ENCODE measurements at places on chromosomes 16 and 17.

DNA sequence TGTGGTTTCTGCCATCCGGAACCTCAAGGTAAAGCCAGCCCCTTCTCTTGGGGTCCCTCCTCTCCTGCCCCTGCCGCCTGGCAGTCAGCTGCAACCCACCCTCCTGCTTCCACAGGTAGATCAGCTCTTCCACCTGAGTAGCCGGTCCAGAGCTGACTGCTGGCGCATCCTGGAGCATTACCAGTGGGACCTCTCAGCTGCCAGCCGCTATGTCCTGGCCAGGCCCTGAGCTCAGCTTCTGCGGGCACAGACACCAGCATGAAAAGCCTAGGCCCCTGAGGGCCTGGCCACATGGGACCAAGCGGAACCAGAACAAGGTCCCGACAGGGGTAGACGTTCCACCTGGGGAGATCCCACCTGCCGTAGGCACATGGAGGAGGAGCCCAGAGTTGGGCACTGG is 5.5 kb downstream of the PLSCR3 start:
- DNase-seq: no peak

DNA sequence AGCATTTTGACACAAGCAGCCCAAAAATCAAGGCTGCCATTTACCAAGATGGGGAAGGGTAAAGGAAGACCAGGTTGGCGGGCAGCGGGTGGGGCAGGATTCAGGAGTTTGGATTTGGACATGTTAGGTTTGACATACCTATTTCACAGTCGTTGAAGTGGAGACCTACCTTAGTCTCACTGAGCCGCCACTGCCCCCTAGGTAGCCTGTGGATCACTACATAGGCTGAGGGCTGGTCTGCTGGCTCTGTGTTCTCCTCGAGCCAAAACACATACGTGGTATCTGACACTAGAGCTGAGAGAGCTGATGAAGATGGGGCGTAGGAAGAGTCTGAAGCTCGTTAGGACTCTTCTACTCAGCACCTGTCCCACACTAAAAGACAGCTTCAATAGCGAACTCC is 115.1 kb downstream of the HIC1 start:
- no peak for DNase-seq

DNA sequence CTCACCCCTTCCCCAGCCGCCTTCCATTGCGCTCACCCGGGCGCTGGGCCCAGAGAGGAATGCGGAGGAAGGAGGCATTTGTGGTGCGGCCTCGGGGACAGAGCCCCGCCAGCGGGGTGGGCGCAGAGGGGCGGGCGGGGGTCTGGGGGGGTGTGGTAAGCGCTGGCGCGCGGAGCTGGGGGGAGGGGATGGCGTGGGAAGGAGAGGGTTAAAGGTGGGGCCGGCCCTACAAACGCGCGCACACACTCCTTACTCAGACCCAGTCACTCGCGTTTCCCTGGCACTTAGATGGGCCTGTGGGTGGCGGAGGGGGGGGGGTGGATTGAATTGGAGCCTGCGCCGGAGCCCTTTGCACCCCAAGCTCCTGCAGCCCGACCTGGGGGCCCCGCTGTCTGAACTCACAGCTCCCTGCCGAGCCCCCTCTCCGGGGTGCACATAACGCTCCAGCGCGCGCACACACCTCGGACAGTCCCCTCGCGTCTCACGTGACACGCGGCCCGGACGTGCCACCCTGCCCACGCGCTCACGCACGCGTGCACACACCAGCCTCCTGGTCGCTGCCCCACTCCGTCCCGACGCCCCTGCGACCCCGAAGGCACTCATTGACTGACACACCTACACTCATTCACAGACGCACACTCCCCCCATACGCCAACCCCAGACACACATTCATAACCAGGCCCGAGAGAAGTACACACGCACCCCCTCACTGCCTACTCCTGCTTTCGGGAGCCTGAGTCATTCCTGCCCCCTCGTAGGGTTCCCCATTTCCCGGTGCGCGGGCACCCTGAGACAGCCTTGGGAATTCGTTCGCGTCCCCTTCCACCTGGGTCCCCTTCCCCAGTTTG is 844 bp downstream of the TBKBP1 start:
- peak; percentile 88 for DNase-seq

DNA sequence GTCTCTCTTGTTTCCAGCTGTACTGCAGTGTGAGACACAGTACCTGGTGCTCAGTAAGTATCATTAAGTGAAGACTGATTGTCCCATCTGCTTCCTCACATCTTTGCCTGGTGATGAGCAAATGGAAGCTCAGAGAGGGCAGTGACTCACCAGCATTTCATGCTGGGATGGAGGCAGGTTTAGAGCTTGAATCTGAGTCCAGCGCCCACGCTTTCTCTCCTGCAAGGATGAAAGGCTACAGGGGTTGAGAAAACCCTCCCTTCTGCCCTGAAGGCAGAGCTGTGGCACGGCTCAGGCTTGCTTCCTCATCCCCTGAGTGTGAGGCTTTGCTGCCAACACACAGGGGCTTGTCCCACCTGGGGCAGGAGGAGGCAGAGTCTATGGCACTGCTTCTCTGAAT is 1.5 kb upstream of the RNF112 start:
- DNase-seq: peak; percentile 97

DNA sequence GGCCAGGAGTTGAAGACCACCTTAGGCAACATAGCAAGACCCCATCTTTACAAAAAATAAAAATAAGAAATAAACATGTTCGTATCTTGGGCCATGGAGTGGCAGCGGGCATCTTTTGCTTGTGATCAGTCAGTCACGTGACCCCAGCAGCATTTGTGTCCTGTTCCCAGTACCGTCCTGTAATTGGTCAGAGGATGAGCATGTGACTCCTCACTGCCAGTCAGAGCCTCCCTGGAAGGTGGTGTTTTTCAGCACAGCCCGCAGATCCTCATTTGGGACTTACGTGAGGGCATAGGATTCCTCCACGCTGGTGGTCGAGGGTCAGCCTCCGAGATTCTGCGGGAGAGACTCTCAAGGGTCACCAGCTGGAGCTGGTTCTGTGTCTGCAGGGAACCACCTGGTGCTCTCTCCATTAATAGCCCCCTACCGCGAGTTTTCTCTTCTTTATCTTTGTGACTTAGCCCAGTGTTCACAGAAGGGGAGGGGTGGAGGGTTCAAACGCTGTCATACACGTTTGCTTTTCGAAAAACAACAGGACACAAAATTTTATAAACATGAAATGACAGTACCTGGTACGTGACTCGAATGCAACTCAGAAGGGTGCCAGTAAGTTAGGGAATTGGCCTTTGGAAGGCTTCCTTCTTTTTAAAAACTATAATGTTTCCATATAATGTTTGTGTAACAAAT is 17.2 kb downstream of the MRC2 start:
- no peak for DNase-seq

GRCh38 chr16:10679921-10680320 is 14.8 kb downstream of the TEKT5 start:
- no peak for DNase-seq

DNA sequence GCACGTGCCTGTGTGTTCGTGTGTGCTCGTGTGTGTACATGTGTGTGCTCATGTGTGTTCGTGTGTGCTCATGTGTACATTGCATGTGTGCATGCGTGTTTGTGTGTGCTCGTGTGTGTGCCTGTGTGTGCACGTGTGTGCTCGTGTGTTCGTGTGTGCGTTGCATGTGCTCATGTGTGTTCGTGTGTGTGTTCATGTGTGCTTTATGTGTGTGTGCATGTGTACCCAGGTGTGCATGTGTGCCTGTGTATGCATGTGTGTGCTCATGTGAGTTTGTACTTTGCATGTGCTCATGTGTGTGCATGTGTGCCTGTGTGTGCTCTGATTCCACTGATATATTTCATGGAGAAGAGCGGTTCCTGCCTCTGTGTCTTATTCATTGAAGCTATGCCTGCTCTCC is 265.5 kb downstream of the FOXL1 start:
- no peak for DNase-seq

GRCh38 chr17:1899403-1900000 is 69.7 kb downstream of the RPA1 start:
- DNase-seq: peak; percentile 43

DNA sequence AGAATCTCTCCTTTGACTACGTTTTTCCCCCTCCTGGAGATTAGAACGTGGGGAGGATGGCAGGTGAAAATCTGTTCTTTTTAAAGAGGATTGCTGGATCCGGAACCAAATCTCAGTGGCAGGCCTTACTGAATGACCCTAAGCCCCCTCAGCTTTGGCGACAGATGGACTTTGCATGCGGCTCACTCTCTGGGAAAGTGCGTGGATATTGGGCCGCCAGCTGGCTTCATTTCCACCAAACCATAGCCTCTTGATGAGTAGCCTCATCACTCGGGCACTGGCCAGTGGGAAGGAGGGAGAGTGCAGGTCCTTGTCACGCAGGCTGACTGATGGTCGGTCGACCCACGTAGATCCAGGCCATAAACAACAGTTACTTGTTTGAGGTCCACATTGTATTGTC is 31.3 kb upstream of the CCDC182 start:
- DNase-seq: no peak

- DNase-seq: no peak
Measured at GRCh38 chr16:53946746-53947386, 242.9 kb downstream of the FTO start.

GRCh38 chr16:83113811-83114210 is 487.0 kb downstream of the CDH13 start:
- DNase-seq: no peak

DNA sequence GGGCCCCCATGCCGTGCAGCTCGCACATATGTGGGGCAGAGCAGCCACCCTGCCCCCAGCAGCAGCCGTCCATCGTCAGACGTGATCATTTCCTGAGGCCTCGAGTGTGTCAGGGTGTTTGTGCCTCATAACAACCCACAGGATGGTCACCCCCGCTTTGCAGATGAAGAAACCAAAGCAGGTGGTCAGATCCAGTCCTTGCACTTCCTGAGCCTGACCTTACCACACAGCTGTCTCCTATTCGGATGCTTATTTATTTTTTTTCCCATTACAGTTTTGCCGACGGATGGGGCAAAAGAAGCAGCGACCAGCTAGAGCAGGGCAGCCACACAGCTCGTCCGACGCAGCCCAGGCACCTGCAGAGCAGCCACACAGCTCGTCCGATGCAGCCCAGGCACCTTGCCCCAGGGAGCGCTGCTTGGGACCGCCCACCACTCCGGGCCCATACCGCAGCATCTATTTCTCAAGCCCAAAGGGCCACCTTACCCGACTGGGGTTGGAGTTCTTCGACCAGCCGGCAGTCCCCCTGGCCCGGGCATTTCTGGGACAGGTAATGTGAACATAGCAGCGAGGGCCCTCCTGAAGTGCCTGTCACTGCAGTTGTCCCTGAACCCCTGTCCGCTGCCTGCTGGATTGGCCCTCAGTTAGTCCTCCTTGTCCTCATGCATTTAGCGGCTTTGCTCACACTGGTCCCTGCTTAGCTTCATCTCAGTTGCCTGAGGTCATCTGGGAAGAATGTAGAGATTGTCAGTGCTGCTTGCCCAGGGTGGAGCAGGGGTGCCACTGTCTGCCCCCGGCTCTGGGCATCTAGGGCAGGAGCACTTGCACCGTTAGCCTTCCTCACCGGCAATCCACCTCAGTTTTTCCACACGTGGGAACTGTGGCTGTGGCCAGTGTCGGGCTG is 1.4 kb downstream of the MPG start:
- peak; percentile 62 for DNase-seq

- DNase-seq: peak; percentile 77
Measured at GRCh38 chr16:54936201-54936978, 5.7 kb downstream of the IRX5 start.

GRCh38 chr17:57125866-57126265 is 40.8 kb downstream of the AKAP1 start:
- DNase-seq: no peak

DNA sequence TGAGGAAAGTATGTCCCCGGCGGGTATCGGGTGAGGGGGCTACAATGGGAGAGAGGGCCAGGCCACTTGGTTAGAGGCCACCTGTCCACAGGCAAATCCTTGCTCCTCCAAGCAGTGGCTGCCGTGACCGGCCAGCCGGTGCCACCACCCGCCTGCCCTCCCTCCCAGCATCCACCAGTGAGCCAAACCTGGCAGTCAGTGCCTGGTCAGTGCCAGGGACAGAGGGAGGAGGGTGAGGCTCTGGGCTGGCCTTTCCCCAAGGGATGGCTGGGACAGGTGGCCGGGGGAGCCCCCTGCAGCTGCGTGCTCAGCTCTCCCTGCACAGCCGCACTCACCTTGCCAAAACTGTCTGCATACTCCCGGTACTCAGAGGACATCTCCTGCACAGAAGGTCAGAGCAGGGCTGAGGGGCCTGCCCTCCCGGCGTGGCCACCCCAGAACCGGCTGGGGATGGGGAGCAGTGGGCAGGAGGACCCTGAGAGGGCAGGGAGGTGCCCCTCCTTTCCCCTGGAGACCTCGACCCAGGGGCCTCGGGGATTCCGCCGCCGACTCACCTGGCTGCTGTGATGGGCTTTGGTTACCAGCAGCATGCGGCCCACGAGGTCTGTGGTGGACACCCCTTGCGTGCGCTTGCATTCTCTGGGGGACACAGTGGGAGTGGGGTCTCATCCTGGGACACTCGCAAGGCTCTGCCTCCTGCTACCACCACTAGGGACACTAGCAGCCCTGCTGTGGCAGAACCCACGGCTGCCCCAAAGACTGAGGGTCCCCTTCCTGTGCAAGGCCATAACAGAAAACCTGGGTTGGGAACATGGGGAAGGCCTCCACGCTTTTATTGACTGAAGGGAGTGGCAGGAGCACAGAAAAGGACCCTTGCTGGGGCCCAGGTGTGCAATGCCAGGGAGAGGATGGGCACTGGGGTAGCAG is 3.7 kb downstream of the PCYT2 start:
- DNase-seq: no peak

- DNase-seq: no peak
Measured at GRCh38 chr16:89898201-89898967, 20.3 kb upstream of the MC1R start.

DNA sequence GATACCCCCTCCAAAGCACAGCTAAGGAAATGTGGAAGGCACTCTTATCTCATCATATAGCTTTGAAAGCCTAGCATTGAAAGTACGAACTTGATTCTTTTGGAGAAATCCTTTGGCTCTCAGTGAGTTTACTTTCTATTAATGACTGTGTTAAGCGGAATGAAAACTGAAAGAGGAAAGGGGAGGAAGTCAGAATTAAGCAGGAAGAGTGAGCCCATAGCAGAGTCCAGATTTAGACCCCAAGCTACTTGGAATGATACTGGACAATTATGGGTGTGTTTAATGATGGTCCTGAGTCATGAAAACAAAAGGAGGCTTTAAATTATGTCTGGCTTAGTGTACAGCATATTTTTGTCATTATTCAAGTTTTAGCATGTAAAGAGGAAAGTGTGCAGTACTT is 42.2 kb downstream of the TENT4B start:
- DNase-seq: peak; percentile 68

DNA sequence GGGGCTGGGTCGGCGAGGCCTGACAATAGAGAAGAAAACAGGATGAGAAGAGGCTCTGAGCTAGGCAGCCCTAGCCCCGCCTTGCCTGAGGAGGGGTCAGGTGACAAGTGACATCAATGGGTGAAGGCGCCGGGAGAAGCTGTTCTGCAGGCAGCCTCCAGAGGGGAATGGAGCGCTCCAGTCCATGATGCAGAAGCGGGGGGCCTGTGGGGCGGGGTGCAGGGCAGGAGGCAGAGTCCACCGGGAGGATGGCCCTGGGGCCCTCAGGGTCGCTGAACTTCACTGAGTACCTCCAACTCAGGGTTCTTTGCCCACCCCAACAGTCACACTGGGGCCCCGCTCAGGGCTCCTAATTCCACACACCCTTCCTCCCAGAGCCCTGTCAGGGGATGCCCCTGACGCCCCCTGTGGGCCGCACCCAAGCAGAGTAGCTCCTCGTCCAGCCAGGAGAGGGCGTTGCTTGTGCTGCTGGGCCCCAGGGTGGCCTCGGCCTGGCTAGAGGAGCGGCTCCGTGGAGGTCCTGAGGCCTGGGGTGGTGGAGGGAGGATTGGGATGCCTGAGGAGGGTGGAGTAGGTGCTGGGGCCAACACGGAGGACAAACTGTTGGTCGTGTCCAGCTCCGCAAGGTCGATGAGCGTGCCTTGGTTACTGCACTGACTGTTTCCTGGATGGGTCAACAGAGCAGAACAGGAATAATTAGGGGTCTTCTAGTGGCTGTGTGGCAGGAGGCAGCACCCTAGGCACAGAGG is 20.8 kb downstream of the GGA3 start:
- DNase-seq: peak; percentile 69

Data from GM23248 (cell line).